ENCODE measurements at places on chromosomes 6 and 20. TPM values are rescaled to one million over a fixed set of nuclear protein-coding genes. Genes with fewer than 3 reads are reported as not detected.

TTLL9 gene
- total RNA-seq, result under 0.01 TPM

GABRR1 gene
- 0.10 TPM for total RNA-seq

RNF114 gene
- 80.0 TPM for total RNA-seq

PSORS1C2 gene
- not detected for total RNA-seq

THBS2 gene
- total RNA-seq, result 2.0 TPM

CBFA2T2 gene
- 6.8 TPM for total RNA-seq

OTOR gene
- not detected for total RNA-seq

SEMG1 gene
- not detected for total RNA-seq

PBOV1 gene
- total RNA-seq, result not detected

TNF gene
- not detected for total RNA-seq

EBF4 gene
- total RNA-seq, result 0.19 TPM

ARMC2 gene
- 0.96 TPM for total RNA-seq

FRMD1 gene
- total RNA-seq, result not detected

TGM3 gene
- not detected for total RNA-seq

TBC1D22B gene
- 12.5 TPM for total RNA-seq

GSTA2 gene
- not detected for total RNA-seq

AIF1 gene
- not detected for total RNA-seq

GINM1 gene
- total RNA-seq, result 40.8 TPM

L3MBTL1 gene
- total RNA-seq, result 5.2 TPM

RSPH9 gene
- total RNA-seq, result 0.19 TPM

NHSL1 gene
- 142 TPM for total RNA-seq

BMP7 gene
- not detected for total RNA-seq

ANKRD6 gene
- total RNA-seq, result 7.5 TPM

GPR6 gene
- total RNA-seq, result not detected

SIRPD gene
- total RNA-seq, result not detected

PTCRA gene
- not detected for total RNA-seq

CTCFL gene
- not detected for total RNA-seq

MARCKS gene
- total RNA-seq, result 269 TPM

All from vein endothelial cell (primary cell).